Ovary (tissue), 10 donors: ENCODE measurements at places on chromosomes 13 and 19.
A peak's percentile ranks its signal among the peaks of the same experiment; 100 is the strongest.

DNA sequence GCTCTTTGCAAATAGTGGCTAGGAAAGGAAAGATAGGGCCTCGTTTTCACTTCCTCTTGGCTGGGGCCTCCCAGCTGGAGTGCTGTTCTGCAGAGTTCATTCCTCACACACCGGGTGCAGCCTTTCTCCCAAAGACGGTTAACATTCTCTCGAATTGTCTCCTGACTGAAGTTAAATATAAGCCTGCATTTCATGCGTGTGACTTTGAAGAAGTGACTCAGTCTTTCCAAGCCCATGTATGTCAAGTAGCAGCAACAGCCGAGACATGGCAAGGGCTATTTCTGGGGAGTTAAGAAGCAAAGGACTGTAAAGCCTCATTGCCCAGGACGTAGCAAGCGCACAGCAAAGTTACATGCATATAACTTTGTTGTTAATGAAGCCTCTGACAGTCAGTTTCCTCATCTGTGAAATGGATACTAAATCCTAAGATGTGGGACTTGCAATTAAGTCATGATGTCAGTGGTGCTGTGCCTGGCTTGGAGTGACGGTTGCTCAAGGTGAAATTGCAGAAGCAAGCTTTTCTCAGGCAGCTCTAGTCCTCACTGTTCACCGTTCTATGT, 502.4 kb downstream of the MYO16 start:
- H3K4me1 ChIP-seq = no peaks in the 10 kb centered on the region
- H3K27ac ChIP-seq = no peak overlapping the region
- DNase-seq = no peak

DNA sequence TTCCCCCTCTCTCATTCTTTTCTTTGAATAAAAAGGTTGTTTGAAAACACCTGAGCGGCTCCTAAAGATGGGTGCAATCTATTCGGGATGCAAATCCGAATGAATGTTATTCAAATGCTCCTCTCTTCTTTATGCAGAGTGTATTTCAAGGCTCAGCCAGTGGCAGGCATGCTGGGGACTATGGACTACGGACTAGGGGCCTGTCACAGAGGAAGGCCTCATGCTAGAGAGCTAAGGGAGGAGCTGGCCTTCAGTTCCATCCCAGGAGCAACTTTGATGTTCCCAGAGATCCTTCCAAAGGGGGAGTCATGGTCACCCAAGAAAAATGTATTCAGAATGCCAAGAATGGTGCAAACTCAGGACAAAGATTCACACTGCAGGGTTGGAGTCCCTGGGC, 9.3 kb downstream of the ALOX5AP start:
- peaks cover 14% of the 10 kb centered on the region for H3K4me1 ChIP-seq
- no peaks in the 10 kb centered on the region for H3K36me3 ChIP-seq
- H3K27ac ChIP-seq = no peak overlapping the region
- no peak for DNase-seq

DNA sequence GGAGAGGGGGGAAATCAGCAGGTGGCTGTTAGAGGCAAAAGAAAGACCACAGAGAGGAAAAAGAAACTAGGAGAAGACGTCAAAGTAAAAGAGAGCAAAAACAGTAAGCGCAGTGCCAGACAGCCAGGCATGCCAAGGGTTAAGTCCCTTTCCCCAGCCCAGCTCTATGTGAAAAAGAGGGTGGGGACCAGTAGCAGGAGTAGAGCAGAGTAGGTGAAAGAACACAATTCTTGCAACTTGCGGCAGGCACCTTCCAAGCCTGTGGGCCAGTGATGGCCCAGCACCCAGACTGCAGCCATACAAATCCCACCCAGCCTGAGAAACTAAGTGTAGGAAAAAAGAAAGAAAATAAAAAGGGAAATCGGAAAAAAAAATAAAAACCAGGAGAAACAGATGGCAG, 64.2 kb upstream of the ZNF85 start:
- no peaks in the 10 kb centered on the region for H3K4me1 ChIP-seq
- H3K27ac ChIP-seq = no peak overlapping the region
- no peak overlapping the region for H3K4me3 ChIP-seq
- no peaks in the 10 kb centered on the region for H3K27me3 ChIP-seq

DNA sequence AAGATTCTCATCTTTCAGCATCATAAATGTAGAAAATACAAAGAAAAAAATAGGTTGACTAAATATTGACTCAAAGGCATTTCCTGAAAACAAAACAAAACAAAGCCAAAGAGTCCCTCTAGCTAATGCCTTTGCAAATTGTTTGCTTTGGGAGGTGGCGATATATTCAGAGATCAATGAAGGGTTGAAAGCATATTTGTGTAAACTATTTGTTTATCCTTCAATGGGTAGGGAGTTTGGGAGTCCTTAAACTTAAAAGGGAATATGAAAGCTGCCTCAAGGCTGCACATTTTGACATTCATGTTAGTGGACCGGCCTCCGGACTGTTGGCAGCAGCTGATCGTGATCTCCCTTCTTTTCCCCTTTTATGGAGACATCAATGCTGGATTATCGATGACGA, 257.5 kb downstream of the ITGBL1 start:
- H3K27ac ChIP-seq = no peak overlapping the region
- H3K4me3 ChIP-seq = no peak overlapping the region
- H3K27me3 ChIP-seq = no peaks in the 10 kb centered on the region
- no peaks in the 10 kb centered on the region for H3K36me3 ChIP-seq
- no peaks in the 10 kb centered on the region for H3K4me1 ChIP-seq

DNA sequence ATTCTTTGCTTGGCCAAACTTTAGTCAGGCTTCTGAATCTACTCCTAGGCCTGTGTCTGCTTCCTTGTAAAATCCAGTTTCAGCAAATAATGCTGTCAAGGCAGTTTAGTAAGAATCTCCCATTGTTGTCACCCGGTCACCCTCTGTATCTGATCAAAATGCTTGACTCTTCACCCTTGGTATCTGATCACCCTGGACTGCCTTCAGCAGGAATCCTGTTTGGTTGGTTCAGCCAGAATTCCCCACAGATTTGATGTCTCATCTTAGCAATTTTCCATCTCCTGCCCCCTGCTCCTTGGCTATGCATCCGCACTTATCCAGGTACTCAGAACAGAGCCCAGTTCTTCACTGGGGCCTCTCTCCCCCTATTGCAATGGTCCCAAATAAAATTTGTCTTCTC, 172.4 kb upstream of the UBL3 start:
- H3K27ac ChIP-seq = no peak overlapping the region
- no peaks in the 10 kb centered on the region for H3K4me1 ChIP-seq
- no peak overlapping the region for H3K4me3 ChIP-seq
- H3K27me3 ChIP-seq = no peaks in the 10 kb centered on the region
- DNase-seq = no peak
- no peaks in the 10 kb centered on the region for H3K36me3 ChIP-seq

GRCh38 chr19:57664269-57665127, 4.2 kb upstream of the ZSCAN4 start:
- H3K36me3 ChIP-seq = no peaks in the 10 kb centered on the region
- peak; percentile 64 for DNase-seq
- H3K4me3 ChIP-seq = peak overlapping the region; percentile 52
- H3K4me1 ChIP-seq = no peaks in the 10 kb centered on the region
- H3K27me3 ChIP-seq = no peaks in the 10 kb centered on the region

GRCh38 chr13:27367570-27367969, 56.8 kb upstream of the GTF3A start:
- no peaks in the 10 kb centered on the region for H3K4me1 ChIP-seq
- H3K4me3 ChIP-seq = no peak overlapping the region
- no peaks in the 10 kb centered on the region for H3K27me3 ChIP-seq
- H3K36me3 ChIP-seq = no peaks in the 10 kb centered on the region
